NCI-H1417 treated with DMSO at 0.1 percent for 48 hours (cell line): ENCODE measurements at places on chromosomes 7 and 10.

DNA sequence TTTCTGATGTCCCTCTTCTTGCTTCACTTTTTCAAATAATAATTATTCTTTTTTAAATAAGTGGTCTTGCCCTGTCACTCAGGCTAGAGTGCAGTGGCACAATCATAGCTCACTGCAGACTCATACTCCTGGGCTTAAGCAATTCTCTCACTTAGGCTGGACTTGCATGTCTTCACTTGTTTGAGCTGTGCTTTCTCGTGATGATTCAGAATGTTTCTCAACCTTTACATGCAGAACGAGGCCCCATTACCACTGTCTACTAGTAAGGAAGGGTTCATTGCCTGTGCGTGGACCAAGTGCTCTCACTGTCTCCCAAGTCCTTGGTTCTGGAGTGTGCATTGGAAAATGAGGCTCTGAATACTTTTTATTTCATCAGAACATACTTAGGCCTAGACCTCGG, 468.6 kb upstream of the COBL start:
- DNase-seq = no peak

DNA sequence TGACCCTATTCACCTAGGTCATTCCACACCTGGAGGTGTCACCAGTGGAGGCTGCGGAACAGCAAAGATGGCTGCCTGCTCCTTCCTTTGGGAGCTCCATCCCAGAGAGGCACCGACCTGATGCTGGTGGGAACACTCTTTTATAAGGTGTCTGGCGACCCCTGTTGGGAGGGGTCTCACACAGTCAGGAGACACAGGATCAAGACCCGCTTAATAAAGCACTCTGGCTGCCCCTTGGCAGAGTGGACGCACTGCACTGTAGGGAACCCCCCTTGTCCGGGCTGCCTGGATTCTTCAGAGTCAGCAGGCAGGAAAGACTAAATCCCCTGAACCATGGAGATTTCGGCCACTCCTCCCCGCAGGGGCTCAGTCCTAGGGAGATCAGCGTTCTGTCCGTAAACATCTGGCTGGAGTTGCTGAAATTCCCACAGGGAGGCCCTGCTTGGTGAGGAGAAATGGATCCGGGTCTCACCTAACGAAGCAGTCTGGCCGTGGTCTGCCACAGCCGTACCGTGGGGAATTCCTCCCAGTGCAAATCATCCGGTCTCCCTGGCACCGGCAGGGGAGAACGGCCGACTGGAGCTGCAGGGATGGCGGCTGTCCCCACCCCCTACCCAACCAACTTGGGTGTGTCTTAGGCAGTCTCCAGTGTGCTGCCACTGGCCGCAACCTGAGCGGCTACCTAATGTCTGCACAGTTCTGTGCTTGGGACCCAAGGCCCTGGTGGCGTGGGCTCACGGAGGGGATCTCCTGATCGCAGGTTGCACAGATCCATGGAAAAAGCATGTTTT, 66.1 kb downstream of the LSMEM1 start:
- DNase-seq = no peak

- no peak for DNase-seq
These were observed 27.7 kb upstream of the CSGALNACT2 start for GRCh38 chr10:43110338-43111071.

DNA sequence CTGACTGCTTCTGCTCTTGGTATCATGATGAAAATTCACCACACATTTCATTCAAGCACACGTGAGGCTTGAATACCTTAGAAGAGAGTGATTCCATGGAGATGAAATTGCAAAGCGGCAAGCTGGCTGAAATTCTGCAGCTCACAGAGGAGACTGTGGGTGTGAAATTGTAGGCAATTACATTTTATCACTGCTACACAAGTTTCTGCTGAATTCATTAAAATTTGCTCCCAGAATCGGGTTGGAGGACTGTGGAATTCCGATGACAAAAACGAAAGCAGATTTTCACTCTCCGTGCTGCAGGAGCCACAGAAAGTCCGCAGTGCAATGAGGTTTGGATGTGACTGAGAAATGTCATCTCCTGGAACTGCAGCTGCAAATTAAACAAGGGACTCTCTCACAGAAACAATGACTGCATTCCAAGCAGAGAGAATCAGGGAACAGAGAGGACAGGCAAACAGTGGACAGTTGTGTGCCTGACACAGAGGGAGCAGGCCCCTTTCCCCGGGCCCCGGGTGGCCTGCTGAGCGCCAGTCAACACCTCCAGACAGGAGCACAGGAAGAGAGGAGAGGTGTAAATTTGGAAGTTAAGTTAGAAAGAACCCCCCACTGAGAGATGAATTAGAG, 109.1 kb downstream of the C10orf90 start:
- no peak for DNase-seq

DNA sequence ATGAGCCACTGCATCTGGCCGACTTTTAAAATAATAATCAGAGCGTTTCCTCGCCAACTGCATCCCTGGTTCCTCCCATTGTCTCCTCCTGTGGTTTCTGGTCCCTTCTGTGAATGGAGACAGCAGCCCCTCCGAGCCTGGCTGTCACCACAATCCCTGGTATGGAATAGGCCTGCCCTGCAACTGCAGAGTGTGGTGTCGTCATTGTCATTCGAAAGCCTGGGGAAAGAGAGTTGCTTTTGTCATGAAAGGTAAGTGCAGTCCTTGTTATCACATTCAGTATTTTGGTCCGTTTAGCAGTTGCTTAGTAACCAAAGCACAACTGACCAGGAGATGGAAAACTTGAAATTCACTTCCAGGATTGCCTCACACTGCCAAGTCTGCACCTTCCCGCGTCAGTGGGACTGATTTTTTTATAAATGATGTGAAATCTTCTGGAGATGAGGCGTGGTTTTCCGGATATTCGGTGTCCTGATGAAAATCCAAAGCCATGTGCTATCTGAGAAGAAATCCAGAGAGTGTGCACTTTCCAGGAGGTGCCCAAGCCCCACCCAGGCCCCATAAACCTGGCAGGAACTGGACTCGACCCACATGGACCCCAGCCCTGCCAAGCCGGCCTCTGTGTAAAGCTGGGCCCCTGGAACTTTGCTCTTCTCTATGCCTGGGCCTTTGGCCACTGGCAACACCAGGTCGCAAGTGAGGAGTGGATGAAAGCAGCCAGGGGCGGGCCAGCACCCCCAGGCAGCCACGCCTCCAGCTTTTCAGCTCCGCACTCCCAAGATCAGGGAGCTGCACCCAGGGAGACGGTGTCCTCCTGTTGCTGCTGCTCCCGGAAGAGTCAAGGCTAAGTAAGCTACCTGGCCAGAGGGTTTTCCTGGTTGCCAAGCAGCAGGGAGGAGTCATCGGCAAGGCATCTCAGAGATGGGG, 133.7 kb upstream of the SH2B2 start:
- DNase-seq = no peak

- no peak for DNase-seq
These were observed 1.4 kb downstream of the MAGI2 start for GRCh38 chr7:79452032-79452494.

- DNase-seq = no peak
These were observed 3.6 kb downstream of the FOXI2 start for GRCh38 chr10:127740596-127740995.

- no peak for DNase-seq
These were observed 59.9 kb downstream of the INSIG1 start for GRCh38 chr7:155357573-155358041.

DNA sequence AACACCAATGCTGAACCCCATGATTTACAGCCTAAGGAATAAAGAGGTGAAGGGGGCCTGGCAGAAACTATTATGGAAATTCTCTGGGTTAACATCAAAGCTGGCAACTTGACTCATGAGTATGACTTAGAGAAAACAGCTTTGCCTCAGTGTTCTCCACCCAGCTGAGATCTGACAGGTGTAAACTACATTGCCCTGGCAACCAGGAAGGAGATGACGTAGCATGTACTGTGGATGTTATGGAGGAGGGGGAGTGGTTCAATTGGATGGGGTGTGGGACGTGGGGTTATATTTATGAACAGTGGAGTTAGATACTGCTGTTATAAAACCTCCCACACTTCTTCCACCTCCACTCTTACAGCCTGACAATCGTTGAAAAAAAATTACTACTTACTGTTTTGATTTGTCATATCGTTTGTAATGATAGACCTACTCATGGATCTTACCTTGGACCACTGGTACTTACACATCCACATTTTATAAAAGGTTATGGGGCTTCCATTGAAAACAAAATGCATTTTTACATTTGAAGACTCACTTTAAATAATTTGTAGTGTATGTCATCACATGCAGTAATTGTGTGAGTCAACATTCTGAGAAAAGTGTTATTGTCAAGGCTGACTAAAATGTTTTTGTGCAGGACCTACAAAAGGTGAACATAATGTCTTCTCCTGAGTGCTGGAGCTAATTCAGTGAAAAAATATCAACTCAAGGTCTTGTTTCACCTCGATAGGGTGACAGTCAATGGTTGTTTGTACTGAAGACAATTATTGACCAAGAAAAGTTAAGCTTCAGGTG, 6.4 kb downstream of the OR2F1 start:
- DNase-seq = no peak

DNA sequence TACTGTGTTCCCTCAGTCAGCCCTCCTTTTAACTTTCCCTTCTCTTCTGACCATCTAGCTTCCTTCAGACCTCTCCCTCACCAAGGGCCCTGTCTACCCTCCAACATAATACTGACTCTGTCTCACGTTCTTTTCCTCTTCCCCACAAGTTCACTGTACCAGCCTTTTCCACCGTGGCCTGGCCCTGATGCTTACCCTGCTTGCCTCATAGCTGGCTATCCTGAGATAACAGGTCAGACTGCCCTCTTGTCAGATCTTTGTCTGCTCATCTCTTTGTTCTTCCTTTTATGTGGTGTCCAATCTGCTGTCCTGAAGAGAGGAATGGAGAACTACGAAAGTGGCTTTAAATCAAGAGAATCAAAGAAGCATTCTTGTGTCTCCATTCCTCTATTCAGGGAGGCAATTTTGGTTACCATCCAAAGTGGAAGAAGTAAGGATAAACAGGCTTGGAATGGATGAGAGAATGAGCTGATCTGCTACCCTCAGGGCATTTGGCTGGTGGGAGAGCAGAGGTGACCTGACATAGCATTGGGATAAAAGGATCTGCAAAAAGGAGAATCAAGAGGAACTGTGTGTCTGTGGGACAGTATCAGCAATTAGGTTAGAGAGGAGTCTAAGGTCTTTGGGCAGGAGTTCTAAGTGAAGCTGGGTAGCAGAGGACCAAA, 8.1 kb downstream of the BTAF1 start:
- DNase-seq = no peak

DNA sequence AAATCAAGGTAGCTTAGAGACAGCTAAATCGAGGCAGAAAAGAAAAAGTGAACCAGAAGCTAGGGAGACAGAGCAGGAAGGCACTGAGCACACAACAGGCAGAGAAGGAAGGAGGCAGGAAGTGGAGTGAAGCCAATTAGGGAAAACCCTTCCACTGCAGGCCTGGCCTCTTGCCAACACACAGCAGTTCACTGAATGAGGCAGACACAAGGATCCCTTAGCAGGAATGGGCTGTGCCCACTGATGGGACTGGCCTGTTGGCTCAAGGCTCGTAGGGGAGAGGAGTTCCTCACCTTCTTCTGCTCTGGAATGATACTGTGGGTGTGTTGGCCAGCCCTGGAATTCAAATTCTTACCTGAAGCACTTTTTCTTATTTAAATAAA, 220.3 kb upstream of the STK17A start:
- DNase-seq = no peak

DNA sequence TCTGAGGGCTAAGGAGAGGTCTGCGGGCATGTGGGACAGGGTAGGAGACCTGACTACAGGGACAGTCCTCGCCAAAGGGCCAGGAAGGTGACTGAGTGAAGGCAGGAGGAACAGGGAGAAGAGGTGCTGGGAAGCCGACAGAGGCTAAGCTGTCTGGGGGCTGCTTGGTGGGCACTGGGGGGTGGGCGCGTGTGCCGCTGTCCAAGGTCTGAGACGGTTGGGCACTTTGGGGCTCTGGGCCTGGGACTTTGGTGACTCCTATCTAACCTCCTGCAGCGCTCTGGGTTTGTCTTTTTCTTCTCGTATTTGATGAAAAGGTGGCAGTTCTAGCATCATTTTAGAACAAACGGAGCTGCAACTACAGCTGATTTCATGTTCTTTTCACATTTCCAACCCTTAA, 141.5 kb downstream of the C10orf105 start:
- no peak for DNase-seq

DNA sequence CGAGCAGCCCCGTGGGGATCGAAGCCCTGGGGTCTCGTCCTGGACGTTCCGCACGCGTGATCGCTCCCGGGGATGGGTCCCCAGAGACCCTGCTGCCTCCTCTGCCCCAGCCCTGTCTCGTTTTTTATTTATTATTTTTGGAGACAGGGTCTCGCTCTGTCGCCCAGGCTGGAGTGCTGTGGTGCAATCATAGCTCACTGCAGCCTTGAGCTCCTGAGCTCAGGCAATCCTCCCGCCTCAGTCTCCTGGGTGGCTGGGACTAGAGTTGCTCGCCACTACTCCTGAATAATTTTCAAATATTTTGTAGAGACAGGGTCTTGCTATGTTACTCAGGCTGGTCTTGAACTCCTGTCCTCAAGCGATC, 319 bp upstream of the STX1A start:
- no peak for DNase-seq

DNA sequence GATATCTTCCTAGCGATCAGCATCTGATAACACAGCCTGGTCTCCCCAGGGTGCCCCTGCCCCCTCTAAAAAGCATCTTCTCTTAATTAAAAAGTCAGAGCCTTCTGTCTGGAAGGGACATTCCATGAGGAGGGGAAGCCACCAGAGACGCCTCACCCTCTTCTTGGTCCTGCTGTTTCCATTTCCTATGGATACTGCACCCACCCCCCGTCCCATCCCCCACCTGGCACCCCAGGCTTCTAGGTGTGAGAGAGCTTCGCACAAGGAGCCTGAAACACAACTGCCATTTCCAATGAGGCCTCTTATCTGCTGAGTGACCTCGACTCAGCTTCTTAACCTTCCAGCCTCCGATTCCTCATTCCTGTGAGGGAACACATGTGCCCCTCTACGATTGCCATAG, 51.4 kb downstream of the COL13A1 start:
- no peak for DNase-seq

DNA sequence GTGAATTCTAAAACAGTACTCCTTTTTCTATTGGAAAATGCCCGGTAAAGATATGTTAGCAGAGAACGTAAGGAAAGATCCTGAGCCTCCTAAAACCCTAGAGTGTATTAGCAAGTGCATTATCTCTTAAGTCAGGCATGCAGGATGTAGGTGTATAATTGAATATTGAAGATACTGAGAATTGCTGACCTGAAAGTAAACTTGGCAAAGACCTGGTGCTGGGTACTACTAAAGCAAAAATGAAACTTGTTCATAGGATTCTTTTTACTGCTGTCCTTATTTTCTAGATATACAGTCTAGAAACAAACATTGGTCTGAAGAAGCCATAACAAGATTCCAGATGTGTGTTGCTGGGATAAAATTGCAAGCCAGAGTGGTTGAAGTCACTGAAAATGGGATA, 18.8 kb upstream of the VWA2 start:
- no peak for DNase-seq

- DNase-seq = no peak
These were observed 255.0 kb upstream of the SP8 start for GRCh38 chr7:21041666-21042065.

GRCh38 chr7:109215341-109215740, 645.7 kb downstream of the DNAJB9 start:
- no peak for DNase-seq

DNA sequence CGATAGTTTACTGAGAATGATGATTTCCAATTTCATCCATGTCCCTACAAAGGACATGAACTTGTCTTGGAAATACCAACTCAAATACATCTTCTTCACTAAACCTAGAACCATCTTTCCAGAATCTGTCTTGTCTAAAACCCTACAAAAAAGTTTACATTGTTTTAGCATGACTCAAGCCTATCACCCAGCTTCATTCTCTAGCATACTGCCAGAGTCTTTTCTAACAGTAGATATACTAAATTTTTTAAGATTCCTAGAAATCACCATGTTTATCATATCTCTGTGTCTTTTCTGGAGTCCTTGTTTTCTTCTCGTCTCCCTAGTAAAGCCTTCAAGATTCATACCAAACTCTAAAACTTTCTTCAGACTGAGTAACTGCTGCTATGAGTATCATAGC, 129.7 kb downstream of the SEMA3E start:
- DNase-seq = no peak
